CD4-positive, alpha-beta T cell (primary cell): ENCODE measurements at places on chromosomes 2 and 18.

- DNase-seq, result no peak
These were observed 197.2 kb upstream of the ID2 start for GRCh38 chr2:8484502-8485283.

DNA sequence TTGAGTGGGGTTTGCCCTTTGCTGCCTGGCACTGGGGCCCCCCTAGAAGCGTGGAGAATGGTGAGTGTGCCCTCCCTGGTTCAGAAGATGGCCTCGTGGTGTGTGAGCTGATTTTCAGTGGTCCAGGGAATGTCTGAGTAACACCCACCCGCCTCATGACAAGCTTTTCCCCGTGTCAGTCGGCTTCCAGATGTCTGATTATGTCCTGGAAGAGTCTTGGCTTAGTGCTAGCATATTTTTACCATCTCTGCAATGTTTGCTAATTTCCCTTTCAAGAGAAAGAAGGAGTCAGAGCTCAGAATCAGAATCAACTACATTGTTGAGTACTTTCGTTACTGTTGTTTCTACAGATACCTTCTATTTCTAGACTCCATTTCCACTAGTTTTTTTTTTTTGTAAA is 214.7 kb downstream of the SEPTIN10 start:
- DNase-seq, result no peak

GRCh38 chr2:124822516-124822915 is 797.4 kb downstream of the CNTNAP5 start:
- DNase-seq, result no peak

DNA sequence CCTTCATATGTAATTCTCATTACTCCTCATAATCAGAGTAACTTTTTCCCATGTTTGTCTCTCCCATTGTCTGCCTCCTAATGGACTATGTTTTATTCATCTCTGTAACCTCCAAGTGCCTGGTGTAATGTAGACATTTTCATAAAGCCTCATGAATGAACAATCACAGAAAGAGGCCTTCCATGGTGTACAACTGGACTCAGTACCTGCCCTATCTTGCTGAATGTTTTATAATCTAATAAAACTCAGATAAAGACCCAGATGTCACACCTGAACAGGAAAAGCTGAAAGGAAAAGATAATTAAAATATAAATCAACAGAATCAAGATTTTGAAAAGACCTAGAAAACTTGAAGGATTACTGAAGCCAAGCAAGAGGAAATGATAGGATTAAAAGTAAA is 36.7 kb downstream of the RAB1A start:
- no peak for DNase-seq

DNA sequence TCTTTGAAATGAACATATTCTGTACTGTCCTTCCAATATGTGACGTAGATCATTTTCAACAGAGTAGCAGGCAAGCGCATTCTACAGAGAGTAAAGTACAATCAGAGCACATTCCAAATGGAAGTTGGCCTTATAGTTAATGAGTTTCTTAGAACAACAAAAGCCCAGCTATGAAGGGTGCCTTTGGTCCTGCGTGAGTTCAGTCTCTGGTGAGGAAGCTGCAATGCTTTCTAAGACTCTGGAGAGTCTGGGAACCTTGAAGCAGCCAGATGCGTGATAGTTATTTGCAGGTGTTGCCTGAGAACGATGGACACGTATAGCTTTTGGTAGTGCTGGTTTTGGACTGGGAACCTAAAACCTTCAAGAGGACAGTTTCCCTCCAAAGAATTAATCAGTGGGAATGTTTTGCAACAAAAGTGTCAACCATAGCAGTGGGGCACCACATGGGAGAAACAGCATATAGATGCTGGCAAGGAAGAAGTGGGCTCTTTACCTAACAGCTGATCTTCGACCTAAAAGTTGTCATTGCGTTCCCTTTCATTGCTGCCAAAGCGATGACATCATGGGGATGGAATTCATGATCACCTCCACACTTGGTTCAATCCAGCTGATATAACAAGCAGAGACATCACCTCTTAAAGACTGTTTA is 9.3 kb upstream of the SNORC start:
- no peak for DNase-seq

DNA sequence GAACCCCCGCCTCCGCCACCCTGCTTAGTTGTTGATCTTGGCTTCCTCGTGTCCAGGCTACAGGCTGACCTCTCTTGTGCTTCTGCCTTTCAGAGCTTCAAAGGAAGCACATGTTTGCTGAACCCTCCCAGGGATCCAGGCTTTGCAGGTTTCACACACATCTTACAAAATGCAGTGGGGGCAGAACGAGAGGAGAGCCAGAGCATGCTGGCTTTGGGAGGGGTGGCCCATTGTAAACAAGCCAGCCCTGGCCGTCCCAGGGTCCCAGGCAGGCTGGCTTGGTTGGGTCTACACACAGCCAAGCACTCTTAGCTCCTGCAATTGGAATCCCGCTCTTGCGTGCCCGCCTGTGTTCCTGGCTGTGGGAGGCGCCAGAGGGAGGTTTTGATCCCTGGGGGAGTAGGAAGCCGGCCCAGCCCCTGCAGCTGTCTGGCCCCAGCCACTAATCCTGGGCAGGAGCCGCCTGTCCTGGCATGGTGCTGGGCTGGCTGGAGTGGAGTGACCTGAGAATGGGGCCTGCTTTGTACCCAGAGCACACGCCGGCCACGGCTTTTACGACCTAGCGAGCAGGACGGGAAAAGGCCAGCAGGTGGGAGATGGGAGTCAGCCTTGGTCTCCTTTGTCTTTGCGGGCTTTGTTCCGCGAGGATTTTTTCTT is 53.9 kb downstream of the SH3BP4 start:
- DNase-seq, result no peak

DNA sequence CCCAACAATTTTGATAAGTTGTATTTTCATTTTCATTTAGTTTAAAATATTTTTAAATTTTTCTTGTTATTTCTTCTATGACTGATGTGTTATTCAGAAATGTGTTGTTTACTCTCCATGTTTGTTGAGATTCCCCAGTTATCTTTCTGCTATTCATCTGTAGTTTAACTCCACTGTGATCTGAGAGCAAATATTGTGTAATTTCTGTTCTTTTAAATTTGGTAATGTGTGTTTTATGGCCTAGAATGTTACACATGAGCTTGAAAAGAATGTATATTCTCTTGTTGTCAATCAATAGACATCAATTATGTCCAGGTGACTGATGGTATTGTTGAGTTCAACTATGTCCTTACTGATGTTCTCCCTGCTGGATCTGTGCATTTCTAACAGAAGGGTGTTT is 188.2 kb downstream of the CYP26B1 start:
- no peak for DNase-seq

GRCh38 chr2:163800951-163801381 is 65.2 kb upstream of the FIGN start:
- no peak for DNase-seq

GRCh38 chr2:160207804-160208654 is 8.0 kb upstream of the ITGB6 start:
- DNase-seq, result no peak

DNA sequence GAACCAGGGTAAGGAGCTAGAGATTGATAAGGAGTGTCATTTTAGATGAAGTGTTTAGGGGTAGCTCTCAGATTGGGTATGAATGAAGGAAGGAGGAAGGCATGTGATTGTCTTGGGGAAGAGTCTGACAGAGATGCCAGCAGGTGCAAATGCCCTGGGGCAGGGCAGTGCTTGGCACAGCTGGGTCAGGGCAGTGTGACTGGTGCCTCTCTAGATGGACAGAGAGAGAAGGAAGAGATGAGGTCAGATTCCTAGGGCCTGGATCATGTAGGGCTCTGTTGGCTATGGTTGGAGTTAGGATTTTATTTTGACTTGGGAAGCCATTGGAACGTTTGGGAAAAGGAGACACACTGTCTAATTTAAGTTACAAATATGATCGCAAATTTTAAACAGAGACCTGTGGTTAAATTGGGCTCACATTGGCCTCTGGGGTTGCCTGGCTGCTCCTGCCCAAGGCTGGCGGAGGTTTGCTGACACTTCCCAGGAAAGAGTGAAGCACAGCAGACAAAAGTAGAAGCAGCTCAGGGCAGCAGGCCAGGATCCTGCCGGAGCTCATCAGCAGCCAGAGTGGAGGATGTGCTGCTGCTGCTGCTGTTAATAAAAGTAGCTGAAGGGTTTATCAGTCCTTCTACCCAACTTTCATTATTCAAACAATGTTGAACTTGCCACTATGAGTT is 32.7 kb upstream of the FHL2 start:
- no peak for DNase-seq

- DNase-seq, result no peak
These were observed 487.2 kb upstream of the RAB12 start for GRCh38 chr18:8121942-8122480.

DNA sequence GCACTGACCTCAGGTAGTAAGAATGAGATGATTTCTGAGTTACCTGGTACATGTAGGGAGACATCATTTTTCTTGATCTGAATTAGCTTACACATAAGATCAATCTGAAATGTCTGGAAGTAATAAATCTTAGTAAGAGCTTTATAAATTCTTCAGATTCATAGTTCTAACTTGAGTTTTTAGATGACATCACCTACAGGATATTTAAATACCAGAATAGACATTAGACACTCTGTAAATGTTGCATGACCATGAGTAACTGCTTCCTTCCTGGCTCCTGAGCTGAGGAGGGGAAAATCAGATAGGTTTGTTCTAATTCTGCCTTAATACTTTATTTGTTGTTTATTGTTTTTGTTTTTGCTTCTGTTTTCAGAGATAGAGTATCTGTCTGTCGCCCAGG is 181.8 kb downstream of the PHLPP1 start:
- no peak for DNase-seq

DNA sequence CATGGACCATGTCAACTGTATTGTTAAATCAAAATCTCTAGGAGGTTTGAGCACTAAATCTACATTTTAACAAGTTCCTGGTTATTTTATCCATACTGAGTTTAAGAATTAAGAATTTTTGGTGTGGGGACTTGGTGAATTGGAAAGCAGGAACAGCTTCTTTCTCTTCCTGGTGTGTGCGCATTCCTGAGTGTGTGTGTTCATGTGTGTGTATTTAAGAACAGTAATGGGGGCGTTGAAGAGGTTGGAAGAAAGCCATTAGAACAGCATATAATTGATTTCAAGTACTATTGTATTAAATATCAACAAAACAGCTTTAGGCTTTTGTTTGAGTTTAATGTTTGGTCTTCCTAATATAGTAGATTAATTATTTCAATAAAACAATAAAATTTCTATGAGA is 801.3 kb upstream of the ID2 start:
- no peak for DNase-seq
